AML-193 (cell line): ENCODE measurements at places on chromosomes 6 and 20.

DNA sequence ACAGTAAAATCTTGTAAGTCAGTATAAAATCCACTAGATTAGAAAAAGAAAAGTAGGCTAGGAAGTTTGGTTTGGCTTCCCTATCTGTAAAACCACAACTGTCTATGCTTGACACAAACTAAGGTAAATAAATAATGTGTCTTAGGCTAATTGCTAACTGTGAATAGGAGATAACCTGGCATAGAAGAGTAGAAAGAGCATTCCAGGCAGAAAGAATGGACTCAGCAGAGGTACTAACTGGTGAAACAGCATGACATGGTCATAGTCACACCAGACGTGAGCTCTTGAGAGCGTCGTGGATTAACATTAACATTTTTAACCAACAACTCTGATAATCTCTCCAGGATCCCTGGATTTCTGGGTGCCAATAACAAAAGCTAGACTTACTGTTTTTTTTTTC, 8.7 kb upstream of the WTAP start:
- no peak for DNase-seq

DNA sequence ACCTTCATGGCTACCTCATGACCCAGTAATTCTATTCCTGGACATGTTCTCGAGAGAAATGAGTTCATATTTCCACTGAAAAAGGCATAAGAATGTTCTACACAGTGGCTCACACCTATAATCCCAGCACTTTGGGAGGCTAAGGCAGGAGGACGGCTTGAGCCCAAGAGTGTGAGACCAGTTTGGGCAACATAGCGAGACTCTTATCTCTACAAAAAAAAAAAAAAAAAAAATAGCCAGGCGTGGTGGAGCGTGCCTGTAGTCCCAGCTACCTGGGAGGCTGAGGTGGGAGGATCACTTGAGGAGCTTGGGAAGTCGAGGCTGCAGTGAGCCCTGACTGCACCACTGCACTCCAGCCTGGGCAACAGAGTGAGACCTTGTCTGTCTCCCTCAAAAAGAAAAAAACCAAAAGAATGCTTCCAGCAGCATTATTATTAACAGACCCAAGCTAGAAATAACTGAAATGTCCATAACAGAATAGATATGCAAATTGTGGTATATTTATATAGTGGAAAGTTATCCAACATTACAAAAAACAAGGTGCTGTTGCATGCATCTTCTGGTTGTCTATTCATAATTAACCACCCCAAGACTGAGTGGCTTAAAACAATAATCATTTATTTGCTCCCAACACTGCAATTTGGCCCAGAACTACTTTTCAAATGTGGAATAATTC, 9.4 kb upstream of the RAB44 start:
- no peak for DNase-seq

- DNase-seq: no peak
Measured at GRCh38 chr6:157037165-157037564, 260.0 kb downstream of the ARID1B start.

GRCh38 chr6:159525445-159526025, 167.5 kb downstream of the SOD2 start:
- DNase-seq: no peak

DNA sequence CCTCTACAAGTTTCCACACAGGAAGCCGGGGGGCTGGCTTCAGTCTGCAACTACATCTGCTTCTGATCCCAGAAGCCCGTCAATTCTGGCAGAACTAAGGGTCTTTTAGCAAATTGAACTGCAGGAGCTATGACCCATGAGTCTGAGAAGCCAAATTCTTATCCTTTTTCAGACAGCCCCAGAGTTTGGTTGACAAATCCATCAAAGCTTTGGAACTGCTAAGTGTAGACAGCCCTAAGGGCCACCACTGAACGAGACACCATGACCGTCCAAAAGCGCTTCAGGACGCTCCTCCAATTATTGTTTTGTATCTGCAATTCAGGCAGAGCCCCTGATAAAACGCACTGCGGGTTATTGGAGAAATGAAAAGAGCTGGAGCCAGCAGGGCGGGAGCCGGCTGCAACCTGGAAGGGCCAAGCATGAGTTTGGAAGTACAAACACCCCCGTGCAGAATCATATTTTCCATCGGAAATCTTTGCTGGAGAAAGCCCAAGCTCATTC, 67.1 kb downstream of the GNAS-AS1 start:
- no peak for DNase-seq

DNA sequence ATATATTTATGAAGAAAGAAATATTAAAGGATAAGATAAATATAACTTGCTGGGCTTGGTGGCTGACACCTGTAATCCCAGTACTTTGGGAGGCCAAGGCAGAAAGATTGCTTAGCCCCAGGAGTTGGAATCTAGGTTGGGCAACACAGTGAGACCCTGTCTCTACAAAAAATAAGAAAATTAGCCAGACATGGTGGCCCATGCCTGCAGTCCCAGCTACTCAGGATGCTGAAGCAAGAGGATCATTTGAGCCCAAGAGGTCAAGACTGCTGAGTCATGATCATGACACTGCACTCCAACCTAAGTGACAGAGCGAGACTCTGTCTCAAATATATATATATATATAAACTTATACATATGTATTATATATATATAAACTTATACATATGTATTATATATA, 164.0 kb downstream of the MRPL14 start:
- no peak for DNase-seq

DNA sequence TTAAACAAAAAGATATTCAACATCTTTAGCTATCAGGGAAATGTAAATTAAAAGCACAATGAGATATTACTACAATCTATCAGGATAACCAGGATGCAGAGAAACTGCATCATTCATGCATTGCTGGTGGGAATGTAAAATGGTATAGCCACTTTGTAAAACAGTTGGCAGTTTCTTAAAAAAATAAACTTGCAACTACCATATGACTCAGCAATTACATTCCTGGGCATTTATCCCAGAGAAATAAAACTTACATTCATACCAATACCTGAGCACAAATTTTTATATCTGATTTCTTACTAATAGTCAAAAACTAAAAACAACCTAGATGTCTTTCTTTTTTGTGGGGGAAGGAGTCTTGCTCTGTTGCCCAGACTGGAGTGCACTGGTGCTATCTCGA, 190.3 kb upstream of the TAB2 start:
- no peak for DNase-seq

GRCh38 chr6:80357081-80357480, 250.6 kb downstream of the BCKDHB start:
- DNase-seq: no peak

GRCh38 chr6:97068211-97068610, 143.7 kb downstream of the KLHL32 start:
- peak; percentile 53 for DNase-seq

DNA sequence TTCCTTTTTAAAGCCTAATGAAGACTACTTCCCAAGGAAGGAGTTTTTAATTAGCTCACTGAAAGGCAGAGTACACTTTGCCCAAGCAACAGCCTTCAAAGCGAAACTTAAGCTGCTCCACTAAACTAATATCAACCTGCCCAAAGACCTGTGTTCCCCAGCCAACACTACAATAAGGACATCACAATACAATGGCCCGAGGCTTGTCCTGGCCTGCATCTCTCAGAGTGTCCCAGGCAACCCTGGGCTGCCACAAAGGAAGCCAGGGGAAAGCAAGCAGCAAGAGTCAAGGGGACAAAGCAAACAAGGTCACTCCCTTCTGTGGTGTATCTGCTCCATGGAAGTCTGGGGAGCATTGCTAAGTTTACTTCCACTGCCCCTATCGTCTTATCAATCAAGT, 52.3 kb downstream of the PIGU start:
- no peak for DNase-seq

GRCh38 chr6:18504232-18504596, 117.1 kb downstream of the RNF144B start:
- no peak for DNase-seq

DNA sequence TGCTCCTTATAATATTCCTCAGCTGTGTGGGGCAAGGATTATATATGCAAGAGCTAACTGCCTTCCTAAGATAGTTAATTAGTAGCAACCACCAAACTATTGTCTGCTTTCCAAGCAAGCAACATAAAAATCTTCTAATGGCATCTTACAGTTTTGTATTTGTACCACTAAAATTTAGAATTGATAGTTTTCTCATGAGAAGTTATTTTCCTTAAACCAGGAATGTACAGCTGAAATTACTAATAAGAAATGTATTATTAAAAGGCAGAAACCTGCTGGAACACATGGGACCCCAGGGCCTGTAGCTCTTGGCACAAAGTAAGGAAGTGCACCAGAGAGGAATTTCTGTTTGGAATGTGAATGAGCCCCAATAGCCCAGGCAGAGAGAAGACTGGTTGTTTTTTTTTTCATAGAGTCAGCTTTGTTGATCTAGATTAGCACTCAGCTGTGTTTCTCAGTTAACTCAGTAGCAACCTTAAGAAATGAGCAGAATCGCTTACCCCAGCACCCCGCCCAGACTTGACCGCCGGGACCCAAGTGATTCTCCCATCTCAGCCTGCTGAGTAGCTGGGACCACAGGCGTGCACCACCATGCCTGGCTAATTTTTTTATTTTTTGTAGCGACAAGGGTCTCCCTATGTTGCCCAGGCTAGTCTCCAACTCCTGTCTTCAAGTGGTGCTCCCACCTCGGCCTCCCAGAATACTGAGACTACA, 2.6 kb downstream of the MGME1 start:
- no peak for DNase-seq

GRCh38 chr6:161233986-161234661, 39.7 kb downstream of the AGPAT4 start:
- DNase-seq: no peak

GRCh38 chr6:112180095-112180820, 74.1 kb downstream of the LAMA4 start:
- peak; percentile 77 for DNase-seq
